ENCODE measurements at places on chromosomes 1 and 21.

- DNase-seq, result no peak
These were observed 30.7 kb upstream of the IGSF5 start for GRCh38 chr21:39714331-39714730.

DNA sequence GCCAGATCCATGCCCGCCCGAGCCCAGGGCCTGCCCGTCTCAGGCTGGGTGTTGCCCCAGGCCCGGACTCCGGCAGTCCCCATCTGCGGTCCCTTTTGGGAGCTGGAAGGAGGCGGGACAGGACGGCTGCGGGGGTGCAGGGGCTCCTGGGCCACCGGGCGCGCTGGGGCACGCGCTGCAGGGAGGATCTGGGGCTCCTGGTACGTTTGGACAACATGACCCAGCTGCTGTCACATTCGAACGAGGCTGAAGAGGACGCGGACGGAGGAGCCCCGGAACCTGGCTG lies 6.6 kb upstream of the CALML6 start:
- DNase-seq, result no peak

GRCh38 chr1:46020010-46020409 lies 112.4 kb downstream of the PIK3R3 start:
- DNase-seq, result peak; percentile 23

GRCh38 chr1:201905234-201905890 lies 16.7 kb downstream of the SHISA4 start:
- DNase-seq, result no peak

DNA sequence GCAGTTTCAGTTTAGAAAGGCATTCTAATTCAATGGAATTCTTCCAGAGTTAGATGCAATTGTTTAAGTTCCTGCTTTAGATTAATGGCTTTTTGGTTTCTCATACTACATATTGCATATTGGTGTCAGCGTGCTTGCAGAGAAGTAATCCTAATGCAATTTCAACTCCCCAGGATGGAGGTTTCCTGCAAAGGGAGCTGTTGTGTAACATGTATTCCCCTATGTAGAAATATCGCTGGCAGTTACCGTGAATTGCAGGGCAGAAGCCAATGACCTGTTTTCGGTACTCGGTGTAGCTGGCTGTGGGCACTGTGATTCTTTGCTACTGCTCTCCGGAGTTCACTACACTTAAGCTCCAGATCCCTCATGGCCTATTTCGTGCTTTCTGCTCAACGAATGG lies 256.1 kb upstream of the PTBP2 start:
- DNase-seq, result peak; percentile 74

- no peak for DNase-seq
These were observed 163.1 kb upstream of the NRIP1 start for GRCh38 chr21:15227919-15228318.

- DNase-seq, result no peak
These were observed 5.5 kb downstream of the CD1D start for GRCh38 chr1:158186180-158186579.

- no peak for DNase-seq
These were observed 762.6 kb downstream of the USP25 start for GRCh38 chr21:16492356-16492755.

GRCh38 chr1:62424411-62424810 lies 12.4 kb upstream of the USP1 start:
- DNase-seq, result no peak

DNA sequence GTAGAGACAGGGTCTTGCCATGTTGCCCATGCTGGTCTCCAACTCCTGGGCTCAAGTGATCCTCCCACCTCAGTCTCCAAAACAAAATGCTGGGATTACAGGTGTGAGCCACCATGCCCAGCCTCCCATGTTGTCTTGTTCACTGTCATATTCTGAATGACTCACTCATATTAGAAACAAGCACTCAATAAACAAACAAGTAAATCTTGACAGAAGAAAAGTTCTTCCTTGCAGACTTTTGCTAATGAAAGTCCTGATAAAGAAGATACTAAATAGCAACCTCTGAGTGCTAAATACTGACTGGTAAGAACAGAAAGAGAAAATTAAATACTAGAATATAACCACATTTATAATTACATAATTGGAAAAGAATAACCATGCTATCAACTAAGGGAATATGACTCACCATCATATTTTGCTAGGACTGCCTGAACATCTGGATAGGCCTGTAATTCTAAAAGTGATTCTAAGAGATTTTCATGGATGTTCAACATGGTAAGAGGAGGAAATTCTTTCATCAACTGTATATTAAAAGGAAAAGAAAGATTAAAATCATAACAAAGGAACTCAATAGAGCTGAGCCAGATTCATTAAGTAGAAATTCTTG lies 37.3 kb downstream of the ST7L start:
- DNase-seq, result peak; percentile 43

DNA sequence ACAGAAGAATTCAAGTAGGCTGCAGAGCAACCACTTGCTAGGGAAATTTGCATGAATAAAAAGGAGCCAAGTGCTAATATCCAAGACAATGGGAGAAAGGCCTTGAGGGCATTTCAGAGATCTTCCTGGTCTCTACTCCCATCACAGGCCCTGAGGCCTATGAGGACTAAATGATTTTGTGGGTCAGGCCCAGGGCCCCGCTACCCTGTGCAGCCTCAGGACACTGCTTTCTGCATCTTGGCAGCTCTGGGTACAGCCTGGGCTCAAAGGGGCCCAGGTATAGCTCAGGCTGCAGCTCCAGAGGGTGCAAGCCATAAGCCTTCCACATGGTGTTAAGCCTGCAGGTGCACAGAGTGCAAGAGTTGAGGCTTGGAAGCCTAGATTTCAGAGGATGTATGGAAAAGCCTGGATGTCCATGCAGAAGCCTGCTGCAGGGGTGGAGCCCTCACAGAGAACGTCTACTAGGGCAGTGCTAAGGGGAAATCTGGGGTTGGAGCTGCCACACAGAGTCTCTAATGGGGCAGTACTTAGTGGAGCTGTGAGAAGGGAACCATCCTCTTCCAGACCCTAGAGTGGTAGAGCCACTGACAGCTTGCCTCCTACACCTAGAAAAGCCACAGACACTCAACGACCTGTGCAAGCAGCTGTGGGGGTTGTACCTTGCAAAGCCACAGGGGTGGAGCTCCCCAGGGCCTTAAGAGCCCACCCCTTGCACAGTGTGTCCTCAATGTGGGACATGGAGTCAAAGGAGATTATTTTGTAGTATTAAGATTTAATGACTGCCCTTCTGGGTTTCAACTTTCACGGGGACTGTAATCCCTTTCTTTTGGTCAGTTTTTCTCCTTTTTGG lies 13.7 kb upstream of the ACTRT2 start:
- DNase-seq, result no peak

GRCh38 chr21:42527127-42527488 lies 13.5 kb downstream of the SLC37A1 start:
- no peak for DNase-seq

DNA sequence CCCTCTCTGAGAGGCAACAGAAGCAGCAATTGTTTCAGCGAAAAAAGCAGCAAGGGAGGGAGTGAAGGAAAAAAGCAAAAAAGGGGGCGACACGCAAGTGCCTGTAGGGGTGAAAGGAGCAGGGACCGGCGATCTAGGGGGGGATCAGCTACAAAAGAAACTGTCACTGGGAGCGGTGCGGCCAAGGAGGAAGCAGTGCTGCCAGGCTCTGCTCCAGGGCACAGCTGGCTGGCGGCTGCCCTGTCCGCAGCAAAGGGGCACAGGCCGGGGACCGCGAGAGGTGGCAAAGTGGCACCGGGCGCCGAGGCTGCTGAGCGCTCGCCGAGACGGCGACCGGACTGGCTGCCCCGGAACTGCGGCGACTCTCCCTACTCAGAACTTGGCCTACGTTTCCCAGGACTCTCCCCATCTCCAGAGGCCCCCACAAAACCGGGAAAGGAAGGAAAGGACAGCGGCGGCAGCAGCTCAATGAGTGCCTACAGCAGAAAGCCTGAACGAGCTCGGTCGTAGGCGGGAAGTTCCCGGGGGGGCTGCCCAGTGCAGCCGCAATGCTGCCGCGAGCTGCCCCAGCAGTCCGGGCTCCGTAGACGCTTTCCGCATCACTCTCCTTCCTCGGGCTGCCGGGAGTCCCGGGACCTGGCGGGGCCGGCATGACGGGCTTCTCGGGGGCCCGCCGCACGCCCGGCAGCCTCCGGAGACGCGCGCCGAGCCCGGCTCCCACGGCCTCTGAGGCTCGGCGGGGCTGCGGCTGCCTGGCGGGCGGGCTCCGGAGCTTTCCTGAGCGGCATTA lies 1.0 kb upstream of the CDKN2C start:
- peak; percentile 34 for DNase-seq

DNA sequence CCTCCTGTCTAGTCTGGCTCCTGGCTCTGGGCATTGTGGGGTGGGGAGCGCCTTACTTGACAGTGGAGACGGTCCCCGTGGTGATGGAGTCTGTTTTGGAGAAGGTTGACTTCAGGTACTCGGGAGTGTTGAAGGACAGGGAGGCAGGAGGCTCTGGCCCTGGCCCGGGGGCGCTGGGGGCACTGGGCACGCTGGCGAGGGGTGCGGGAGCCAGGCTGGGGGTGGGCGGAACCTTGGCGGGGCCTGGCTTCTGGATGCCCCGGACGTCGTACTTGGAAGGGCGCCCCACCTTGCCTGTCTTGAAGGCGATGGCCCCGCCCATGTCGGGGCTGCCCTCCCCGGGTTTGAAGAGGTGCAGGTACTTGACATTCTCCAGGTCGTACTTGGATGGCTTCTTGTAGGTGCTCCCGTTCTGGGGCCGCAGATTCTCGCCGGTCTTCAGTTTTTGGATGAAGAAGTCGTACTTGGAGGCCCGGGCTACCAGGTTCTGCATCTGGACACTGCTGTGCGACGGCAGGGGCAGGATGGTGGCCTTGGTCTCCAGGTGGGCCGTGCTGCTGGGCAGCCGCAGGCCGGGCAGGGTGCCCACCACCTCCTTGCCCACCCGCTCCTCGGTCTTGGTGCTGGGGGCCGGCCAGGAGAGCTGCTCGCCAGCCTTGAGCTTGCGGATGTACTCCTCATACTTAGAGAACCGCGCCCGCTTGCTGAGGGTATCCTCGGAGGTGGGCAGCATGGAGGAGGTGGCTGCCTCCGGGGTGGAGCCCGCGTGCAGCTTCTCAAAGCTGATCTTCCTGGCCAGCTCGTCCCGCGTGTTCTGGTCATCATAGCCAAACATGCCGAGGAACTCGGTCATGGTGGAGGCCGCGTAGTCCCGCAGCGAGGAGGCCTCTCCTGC lies 136.6 kb downstream of the CASZ1 start:
- no peak for DNase-seq

- peak; percentile 34 for DNase-seq
These were observed 41.2 kb upstream of the RAB4A start for GRCh38 chr1:229229721-229230139.

GRCh38 chr1:156121457-156121856 lies 6.9 kb downstream of the LMNA start:
- DNase-seq, result no peak

DNA sequence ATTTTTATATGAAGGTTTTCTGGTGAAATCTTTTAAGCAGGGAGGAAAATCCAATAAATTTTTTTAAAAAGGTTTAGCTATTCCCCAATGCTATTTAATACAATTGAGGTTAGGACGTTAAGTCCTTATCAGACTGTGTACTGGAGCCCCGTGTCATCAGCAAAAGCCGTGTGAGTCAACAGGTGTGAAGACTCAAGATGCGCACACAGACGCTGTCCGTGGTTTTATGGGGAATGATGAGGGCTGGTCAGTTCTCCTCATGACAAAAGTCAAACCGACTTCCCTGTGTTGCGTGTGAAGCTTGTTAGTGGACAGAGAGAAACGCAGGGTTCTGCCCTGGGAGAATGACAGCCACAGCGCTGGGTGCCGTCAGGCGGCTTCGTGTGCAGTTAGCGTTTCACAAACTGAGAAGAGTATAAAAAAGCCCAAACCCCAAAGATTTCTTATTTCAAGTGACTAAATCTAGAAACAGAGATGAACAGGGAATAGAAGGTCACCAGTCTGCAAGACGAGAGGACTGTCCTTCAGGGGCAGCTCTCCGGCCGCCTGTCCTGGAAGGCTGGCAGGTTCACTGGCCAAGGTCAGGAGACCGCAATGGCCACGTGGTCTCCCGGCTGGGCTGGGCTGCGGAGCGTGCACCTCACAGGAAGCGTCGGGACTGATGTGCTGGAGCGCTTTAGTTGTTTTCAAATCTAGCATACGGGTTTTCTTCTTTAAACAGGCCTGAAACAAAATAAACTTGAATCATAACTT lies 22.4 kb downstream of the PTTG1IP start:
- no peak for DNase-seq

GRCh38 chr21:25573409-25574206 lies 33.7 kb downstream of the MRPL39 start:
- DNase-seq, result peak; percentile 93

DNA sequence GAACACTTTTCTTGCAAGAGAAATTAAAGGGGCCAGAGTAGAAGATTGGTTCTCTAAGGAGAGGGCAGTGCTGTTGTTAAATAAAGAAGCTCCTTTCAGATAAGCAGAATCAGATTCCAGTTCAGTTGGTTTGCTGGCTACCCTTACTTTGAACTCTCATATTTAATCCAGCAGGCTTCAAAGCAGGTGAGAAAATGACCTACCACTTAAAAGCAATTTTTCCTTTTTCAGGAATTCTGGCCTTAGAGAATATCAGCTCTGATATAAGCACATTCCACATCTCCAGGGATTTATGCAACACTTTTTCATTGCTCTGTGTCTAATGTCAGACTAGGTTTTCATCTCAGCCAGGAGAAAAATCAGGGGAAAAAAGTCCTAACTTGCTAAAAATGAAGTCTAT lies 28.7 kb downstream of the WNT2B start:
- DNase-seq, result no peak

DNA sequence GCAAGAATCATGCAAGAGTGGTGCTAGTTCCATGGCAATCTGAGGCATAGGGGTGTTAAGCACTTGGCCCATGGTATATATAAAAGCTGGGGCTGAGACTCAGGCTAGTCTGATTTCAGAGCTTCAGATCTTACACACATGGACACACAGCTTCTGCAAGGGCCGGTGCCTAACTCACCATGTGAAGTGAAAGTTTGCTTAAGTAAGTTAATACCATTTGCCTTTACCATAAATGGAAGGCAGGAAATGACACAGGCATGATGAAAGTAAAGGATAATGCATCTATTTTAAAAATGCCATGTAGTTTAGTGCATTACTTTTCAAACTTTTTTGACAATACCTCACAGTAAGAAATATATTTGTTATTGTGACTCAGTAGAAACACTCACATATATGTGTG lies 122.6 kb downstream of the KCNJ6 start:
- peak; percentile 62 for DNase-seq

Measured in cardiac fibroblast (primary cell).